Upper lobe of left lung (tissue), 6 donors: ENCODE measurements at places on chromosomes 7 and 10.

- DNase-seq = no peak
Observed at GRCh38 chr7:22853674-22854157, 31.1 kb upstream of the TOMM7 start.

DNA sequence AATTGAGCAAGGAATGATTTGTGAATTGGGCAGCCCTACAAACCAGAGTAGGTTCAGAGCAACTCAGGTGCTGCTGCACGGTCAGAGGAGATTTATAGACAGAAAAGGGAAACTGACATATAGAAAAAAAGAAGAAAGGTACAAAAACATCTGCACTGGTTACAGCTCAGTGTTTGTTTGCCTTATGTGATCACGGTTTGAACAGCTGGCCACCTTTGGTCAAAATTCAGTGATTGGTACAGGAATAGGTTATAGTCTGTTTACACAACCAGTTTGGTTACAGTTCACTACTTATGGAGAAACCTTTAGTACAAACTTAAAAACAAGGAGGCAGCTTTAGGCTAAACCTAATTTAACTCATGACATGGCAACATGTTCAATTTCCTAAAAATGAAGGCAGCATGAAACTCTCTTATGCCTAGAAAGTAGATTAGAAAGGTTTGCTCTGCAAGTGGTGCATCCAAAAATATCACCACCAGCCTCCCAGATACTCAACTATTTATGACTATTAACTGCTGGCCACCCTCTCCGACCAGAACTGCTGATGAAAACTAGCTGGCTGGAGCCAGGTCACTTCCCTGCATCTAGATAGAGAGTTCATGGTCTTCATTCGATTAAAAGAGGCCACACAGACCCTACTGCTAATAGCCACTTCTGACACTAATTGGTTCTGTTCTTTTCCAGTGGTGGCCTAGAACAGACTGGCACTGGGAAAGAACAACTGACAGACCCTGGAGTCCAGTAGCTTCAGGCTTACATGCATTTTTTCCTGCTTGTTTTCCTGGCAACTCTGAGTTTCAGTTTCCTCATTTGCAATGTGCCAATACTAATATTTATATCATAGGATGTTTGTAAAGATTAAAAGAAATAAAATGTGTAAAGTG is 548.0 kb downstream of the CCSER2 start:
- DNase-seq = no peak

- DNase-seq = no peak
Observed at GRCh38 chr7:99984593-99984992, 8.8 kb upstream of the AZGP1 start.

GRCh38 chr7:38211486-38211885 is 33.4 kb downstream of the STARD3NL start:
- DNase-seq = no peak

- no peak for DNase-seq
Observed at GRCh38 chr10:70234668-70235447, 1.6 kb upstream of the PPA1 start.
